Right hindlimb (tissue), 1 donor: ENCODE measurements at places on chromosomes 3 and 15.

- no peak for DNase-seq
Observed at GRCh38 chr15:63877713-63878271, 44.0 kb upstream of the HERC1 start.

GRCh38 chr3:175105066-175105465 is 245.9 kb downstream of the NAALADL2 start:
- DNase-seq: no peak

GRCh38 chr3:20083253-20083652 is 43.0 kb downstream of the KAT2B start:
- no peak for DNase-seq

DNA sequence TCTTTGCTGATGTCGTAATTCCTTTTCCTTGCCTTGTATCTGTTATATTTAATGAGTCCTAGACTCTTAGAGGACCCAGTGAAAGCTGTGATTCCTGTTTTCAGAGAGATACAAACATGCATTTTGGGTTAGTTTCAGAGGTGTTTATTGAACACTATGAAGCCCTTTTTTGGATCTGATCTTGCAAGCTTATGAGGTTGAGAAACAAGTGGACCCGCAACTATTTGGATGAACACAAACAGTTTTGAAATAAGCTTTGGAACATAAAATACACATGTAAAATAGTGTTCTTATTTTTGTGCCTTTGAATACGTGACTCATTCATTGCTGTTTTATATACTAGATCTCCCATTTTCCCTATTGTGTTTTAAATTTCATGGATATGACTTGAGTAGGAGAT is 33.5 kb downstream of the SNRK start:
- DNase-seq: no peak

GRCh38 chr3:5568451-5568850 is 380.9 kb downstream of the EDEM1 start:
- DNase-seq: no peak

DNA sequence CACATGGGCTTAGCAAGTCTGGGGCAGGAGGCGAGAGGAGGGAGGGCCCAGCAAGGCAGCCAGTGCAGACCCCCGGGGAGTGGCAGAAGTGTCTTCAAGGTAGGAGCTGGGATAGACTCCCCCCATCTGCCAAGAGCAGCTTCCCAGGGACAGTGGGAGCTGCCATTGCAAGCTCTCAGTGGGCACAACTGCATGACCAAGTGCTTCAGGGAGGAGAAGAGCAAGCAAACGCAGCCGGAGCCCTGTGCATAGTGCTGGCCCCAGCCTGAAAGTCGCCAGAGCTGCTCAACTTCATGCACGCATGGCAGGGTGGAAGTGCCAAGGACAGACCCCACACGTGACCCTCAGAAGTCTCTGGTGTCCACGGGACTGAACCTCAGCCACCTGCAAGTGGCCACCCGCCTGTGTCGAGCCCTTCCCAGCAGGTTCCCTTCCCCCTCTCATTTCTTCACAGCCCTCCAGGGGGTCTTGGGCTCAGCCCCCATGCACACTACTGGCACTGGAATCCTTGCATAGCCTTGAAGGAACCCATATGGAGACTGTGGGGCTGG is 89.4 kb downstream of the PLXNA1 start:
- no peak for DNase-seq

GRCh38 chr15:81255958-81256320 is 59.3 kb downstream of the IL16 start:
- DNase-seq: no peak

- peak; percentile 35 for DNase-seq
Observed at GRCh38 chr3:99172736-99173657, 271.5 kb upstream of the DCBLD2 start.

- no peak for DNase-seq
Observed at GRCh38 chr3:34995796-34996430, 643.4 kb upstream of the ARPP21 start.

DNA sequence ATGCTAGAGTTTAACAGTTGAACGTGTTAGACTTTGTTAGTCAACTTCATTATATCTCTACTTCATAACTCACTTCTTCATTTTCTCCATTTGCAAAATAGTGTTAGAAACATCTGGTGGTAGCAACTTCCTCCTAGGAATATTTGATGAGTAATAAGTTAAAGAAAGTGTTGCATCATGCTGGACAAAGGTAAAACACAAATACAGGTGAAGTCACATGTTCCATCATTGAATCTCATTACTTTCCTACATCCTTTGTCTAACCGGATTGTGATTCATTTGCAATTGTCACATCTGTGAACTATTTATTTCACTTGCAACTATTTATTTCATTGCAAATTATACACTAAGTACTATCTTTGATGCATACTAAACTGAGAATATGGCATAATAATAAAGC is 186.5 kb downstream of the TUSC7 start:
- DNase-seq: no peak

DNA sequence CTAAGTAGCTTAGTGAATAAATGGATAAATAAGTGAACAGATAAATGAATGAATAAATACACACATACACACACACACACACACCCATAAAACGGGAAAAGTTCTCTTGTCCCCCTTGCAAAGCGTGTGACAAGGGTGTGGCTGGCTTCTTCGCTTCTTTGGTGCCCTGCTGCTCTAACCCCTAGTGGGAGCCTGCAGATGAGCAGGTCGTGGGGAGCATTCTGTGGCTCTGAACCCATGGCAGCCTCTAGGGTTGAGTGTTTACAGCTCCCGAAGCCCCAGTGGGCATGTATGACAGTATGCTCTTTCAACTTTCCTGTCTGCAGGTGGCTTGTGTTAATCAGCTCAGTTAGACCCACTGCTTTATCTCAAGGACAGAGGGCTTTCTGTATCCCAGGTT is 582.3 kb downstream of the EDEM1 start:
- no peak for DNase-seq

GRCh38 chr3:34957677-34958076 is 681.6 kb upstream of the ARPP21 start:
- DNase-seq: no peak

- no peak for DNase-seq
Observed at GRCh38 chr3:193637831-193638230, 44.8 kb downstream of the OPA1 start.

GRCh38 chr3:136882571-136882970 is 20.6 kb downstream of the NCK1 start:
- no peak for DNase-seq

DNA sequence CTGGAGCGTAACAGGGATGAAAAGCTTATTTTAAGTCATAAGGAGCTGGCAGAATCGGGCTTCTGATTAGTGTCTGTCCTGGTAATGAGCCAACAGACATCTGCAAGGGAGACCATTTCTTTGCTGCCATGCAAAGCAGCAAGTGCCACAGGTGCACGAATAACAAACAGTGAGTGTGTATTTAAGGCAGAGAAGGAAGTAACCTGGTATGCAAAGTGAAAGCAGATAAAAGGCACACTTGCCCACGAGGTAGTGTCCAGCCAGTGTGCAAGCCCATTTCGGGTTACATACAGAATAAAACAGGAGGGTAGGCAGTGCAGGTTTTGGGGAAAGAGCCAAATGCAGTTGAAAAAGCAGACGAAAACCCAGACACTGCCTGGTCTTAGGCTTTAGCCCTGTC is 1153.7 kb downstream of the SI start:
- DNase-seq: no peak

DNA sequence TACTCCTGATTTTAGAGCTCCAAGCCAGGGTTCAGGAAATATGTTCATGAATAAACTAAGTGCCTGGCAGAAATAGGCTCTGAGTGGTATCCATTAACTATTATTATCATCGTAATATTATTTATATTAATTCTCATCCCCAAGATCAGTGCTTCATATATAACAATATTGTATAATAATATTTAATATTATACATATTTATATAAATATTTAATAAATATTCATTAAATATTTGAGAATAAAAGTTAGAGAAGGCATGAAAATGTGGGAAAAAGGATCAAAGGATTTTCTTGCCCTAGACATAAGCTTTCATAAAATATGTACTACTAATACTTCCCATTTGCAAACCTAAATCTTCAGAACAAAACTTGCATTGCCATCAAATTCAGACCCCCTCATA is 196.5 kb downstream of the ZMAT3 start:
- DNase-seq: no peak

DNA sequence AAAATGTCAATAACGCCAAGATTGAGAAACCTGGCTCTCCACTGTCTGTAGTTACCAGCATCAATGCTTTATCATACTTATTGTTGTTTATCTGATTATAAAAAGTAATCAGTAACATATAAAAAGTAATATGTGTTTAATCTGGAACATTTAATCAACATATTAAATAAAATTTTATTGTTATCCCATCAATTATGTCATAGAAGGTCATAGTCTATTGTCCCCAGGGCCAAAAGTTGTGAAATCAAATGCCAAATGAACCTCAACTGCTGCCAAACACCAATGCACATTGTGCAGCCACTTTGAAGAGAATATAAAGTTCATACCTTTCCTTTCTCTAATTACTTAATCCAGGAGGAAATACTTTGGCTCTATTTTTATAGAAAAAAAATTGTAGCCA is 106.6 kb downstream of the EOMES start:
- no peak for DNase-seq

GRCh38 chr15:65937476-65937875 is 68.2 kb downstream of the RAB11A start:
- no peak for DNase-seq

- DNase-seq: no peak
Observed at GRCh38 chr15:82047453-82048400, 1.9 kb upstream of the MEX3B start.

- no peak for DNase-seq
Observed at GRCh38 chr3:106566277-106566676, 697.5 kb upstream of the CBLB start.

DNA sequence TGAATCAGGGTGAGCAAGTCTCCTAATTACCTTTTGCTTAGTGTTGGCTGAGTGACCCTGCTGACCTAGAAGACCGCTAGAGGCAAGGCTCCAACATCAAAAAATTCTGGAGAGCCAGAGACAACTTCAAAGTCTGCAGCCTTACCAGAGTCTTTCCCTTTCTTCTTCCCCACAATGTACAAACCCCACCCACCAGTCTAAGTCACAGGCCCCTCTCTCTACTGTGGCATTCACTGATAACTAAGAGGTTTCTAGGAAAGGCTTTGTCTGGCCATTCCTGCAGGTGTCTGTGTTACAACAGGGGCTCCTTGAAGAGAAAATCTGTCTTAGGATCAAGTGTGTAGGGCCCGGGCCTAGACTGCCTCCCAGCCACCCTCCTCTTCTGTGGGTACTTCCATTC is 525 bp downstream of the MYH15 start:
- no peak for DNase-seq

- no peak for DNase-seq
Observed at GRCh38 chr3:122481390-122481789, 33.3 kb downstream of the KPNA1 start.

DNA sequence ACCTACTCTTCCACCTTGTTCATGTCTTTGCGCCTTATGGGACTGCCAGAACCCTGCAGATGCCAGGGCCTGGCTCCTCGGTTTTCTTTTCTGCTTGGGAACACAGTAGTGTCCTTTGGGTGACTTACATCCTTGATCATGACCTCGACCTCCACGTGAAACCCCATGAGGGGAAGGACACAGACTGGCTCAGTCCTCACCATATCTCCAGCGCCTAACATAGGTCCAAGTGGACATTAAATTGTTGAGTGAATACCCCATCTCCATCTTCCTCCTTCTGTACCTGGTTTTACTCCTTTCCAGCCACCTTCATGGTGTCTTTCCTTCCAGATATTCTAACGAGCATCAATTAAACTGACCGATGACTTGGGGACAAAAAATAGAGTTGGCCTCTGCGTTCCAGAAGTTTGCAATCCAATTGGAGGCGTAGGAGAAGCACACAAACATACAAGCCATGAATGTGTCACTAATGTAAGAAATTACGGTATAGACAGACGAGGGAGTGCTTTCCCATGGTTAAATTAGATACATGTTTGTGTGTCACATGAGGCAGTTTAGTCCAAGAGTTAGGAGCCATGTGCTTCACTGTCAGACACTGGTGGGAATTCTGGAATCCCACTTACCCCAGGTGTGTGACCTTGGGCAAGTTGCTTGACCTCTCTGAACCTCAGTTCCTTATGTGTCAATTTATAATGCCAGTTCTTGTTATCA is 907 bp upstream of the HERC1 start:
- DNase-seq: no peak

- DNase-seq: no peak
Observed at GRCh38 chr3:109952924-109953323, 615.6 kb upstream of the DPPA4 start.

GRCh38 chr3:99955773-99956562 is 138.3 kb downstream of the CMSS1 start:
- no peak for DNase-seq

- no peak for DNase-seq
Observed at GRCh38 chr3:194497799-194498575, 11.2 kb upstream of the ATP13A3 start.

GRCh38 chr15:58063614-58064013 is 1.9 kb downstream of the ALDH1A2 start:
- DNase-seq: no peak

GRCh38 chr3:178631950-178632349 is 95.7 kb downstream of the KCNMB2 start:
- DNase-seq: no peak

DNA sequence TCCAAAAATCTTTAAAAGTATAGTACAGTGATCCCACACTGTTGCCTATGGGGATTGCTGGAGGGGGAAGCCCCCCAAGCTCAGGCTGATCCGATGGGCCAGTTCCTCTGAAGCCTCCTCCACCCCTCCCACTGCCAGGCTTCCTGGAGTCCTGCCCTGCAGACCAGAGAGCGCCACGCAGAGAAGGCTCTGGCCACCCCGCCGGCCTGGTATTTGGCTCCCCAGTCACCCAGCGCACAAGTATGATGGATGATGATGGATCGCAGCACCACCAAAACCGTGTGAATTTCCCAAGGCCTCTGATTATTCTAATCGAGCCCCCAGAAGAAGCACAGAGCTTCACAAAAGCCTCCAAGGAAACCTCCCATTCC is 259.0 kb downstream of the MECOM start:
- DNase-seq: no peak
